CD4-positive, CD25-positive, alpha-beta regulatory T cell (primary cell): ENCODE measurements at places on chromosomes 4 and X. TPM values are rescaled to one million over a fixed set of nuclear protein-coding genes. Genes with fewer than 3 reads are reported as not detected.

DNA sequence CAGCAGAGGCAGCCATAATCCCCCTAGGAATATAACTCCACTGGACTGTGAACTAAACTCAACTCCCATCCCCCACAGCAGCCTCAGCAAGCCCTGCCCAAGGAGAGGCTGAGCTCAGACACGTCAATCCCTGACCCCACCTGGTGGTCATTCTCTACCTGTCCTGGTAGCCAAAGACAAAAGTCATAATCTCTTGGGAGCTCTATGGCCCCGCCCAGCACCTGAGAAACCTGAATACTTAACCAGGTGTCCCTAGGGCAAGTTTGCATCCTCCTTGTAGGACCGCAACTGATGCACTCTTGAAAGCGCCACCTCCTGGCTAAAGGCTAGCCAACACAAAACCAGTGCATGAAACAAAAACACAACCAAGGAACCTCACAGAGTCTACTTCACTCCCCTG, 18.4 kb downstream of the CT47B1 start:
- no peak for DNase-seq

- DNase-seq: no peak
Observed at GRCh38 chr4:146232131-146232722, 17.9 kb downstream of the REELD1 start.

- peak; percentile 36 for DNase-seq
Observed at GRCh38 chrX:19840899-19841648, 46.3 kb downstream of the SH3KBP1 start.

DNA sequence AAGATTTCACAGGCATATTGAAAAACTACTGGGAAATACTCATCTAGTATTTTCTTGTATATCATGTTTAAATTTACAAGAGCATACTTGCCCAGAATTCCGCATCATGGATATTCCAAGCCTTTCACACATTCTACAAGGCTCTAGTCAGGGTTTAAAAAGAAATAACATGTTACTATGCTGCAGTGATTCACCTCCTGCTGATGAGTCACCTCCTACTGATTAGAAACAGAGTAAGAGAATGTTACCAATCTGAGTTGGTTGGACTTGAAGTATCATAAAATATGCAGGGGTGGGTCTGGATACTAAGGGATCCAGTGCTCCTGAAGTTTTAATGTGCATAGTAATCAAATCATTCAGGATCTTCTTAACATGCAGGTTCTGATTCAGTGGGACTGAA, 192.0 kb upstream of the ANK2 start:
- no peak for DNase-seq

The SH2D1A gene
- total RNA-seq: 42.7 TPM

DNA sequence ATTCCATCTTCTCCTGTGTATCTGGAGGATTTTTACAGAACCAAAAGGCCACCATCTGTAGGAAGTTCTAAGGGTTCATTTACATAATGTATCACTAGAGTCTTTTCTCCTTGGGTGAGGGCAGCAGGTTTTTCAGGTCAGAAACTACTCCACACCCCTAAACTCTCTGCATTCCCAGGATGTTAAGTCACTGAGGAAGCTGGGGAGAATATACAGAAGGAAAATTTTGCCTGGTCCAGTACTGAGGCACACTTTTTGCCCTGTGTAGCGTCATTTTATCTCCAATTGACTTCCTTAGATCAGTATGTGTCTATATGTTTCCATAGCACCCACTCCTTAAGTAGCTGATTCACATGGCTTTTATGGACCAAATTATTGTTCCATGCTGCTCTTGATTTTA, 17.0 kb downstream of the XKRX start:
- no peak for DNase-seq

DNA sequence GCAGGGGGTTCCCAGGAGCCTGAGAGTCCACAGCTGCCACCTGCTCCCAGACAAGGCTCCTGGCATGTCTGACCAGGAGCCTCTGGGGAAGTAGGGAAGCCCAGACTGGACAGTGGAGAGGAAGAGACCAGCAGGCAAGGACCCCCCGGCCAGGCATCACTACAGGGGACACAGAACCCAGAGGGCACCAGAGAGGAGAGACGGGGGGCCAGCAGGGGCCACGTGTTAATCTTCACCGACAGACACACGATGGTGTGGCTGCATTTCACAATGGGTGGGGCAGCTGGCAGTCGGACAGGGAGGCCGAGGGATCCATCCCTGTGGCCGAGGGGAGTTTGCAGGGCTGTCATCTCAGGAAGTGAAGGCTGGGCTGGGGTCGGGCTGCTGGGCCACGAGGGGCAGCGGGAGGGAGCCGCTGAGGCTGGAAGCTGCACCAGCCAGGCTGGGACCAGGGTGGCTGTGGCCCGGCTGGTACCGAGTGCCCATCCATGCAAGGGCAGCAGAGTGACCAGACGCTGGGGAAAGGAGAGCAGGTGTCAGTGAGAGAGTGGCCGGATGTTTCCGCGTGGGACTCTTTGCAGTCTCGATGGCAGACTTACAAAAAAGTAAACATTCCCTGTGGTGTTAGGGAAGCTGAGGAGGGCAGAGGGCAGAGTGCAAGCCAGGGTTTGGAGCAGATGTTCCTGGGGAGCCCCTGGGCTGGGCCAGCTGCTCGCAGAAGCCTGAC, 4.7 kb downstream of the PDE6B start:
- no peak for DNase-seq

GRCh38 chr4:139027776-139028175, 12.2 kb downstream of the NOCT start:
- no peak for DNase-seq

GRCh38 chr4:100348473-100348872, 158.2 kb upstream of the DDIT4L start:
- DNase-seq: no peak
